ENCODE measurements at places on chromosomes 6 and 20. TPM values are rescaled to one million over a fixed set of nuclear protein-coding genes. Genes with fewer than 3 reads are reported as not detected.

DNA sequence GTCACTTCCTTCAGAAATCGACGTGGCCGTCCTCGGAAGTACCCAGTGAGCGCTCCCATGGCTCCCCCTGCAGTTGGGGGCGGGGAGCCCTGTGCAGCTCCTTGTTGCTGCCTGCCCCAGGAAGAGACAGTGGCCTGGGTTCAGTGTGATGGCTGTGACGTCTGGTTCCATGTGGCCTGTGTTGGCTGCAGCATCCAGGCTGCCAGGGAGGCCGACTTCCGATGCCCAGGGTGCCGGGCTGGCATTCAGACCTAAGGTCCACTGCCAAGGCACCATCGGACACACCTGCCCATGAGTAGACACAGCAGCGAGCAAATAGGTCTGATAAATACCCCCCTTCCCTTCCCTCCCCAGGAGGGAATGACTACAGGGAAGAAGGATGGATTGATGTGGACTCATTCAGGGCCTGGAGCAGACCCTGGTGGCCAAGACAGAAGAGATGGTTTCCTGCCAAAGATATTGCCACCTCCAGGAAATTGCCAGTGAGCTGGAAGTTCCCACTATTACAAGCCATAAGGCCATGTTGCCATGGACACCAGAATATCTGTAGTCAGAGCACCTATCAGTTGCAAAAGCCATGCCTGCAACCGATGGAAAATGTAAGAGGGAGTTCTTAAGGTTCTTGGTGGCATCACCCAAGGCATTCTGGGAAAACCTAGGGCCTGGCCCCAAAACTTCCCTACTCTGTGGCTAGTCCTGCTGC lies 4.2 kb downstream of the TCF19 start:
- H3K4me1 ChIP-seq = peaks cover 10% of the 10 kb centered on the region
- H3K27ac ChIP-seq = no peak overlapping the region
- H3K27me3 ChIP-seq = no peaks in the 10 kb centered on the region
- H3K4me3 ChIP-seq = no peak overlapping the region
- H3K36me3 ChIP-seq = peaks cover 12% of the 10 kb centered on the region

DNA sequence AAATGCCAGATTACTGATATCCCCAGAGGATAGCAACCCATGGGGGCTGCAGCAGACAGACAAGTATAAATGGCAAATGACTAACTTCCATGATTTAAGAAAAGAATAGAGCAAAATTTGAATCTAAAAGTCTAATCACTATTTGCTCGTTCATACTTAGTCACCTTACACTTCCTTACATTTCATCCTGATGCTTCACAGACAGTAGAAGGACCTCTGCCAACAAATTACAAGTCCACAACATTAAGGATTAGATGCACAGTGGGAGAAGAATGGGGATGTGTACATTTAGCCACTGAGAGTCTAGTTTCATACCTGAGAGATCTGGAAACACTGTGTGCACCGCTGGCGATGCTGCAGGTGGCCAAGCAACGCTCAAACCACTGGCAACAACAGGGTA lies 72.4 kb downstream of the FYN start:
- H3K36me3 ChIP-seq = no peaks in the 10 kb centered on the region
- H3K4me3 ChIP-seq = no peak overlapping the region
- no peak overlapping the region for H3K27ac ChIP-seq
- no peaks in the 10 kb centered on the region for H3K27me3 ChIP-seq

DNA sequence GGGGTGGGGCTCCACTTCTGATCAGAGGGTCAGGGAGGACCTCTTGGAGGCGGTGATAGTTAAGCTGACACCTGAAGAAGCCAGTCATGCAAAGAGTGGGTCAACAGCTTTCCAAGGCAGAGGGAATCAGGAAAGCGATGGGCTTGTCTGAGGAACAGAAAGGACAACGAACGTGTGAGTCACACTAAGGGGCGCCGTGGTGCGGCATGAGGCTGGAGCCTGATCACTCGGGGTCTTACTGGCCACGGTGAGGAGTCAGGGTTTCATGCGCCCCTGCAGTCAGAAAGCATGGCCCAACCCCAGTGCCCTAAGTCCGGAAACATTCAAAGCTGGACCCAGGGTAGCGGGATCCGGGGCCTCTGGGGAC lies 50.6 kb upstream of the SLC32A1 start:
- no peak overlapping the region for H3K4me3 ChIP-seq
- H3K36me3 ChIP-seq = no peaks in the 10 kb centered on the region
- H3K27me3 ChIP-seq = peaks cover 13% of the 10 kb centered on the region
- DNase-seq = no peak
- H3K27ac ChIP-seq = no peak overlapping the region
- H3K4me1 ChIP-seq = no peaks in the 10 kb centered on the region

DNA sequence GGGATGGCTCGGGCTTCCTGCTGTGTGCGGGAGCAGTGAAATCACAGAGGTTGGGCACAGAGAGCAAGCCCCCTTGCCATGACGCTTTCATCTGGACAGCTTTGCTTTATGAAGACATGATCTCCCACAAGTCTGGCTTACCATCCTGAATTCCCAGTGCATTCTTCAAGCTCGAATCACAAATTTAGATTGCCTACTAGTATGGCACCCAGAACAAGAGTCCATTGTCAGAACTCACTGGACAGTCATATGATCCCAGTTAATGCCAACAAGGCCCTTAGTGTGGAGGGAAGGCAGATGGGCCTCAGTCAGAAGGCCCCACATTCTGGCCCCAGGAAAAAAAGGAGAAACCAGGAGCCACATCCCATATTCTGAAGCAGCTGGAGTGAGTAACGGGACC lies 147.3 kb upstream of the FOXQ1 start:
- peaks cover 88% of the 10 kb centered on the region for H3K27me3 ChIP-seq
- H3K27ac ChIP-seq = no peak overlapping the region
- no peak overlapping the region for H3K4me3 ChIP-seq

GRCh38 chr6:31438222-31438621 lies 34.8 kb downstream of the MICA start:
- H3K27me3 ChIP-seq = no peaks in the 10 kb centered on the region
- no peaks in the 10 kb centered on the region for H3K36me3 ChIP-seq
- no peak for DNase-seq

- no peak overlapping the region for H3K4me3 ChIP-seq
- no peaks in the 10 kb centered on the region for H3K4me1 ChIP-seq
- no peaks in the 10 kb centered on the region for H3K36me3 ChIP-seq
- DNase-seq = no peak
- H3K27me3 ChIP-seq = no peaks in the 10 kb centered on the region
Measured at GRCh38 chr6:51790946-51791345, 296.5 kb downstream of the PKHD1 start.

SLC35A1 gene
- 9.9 TPM for total RNA-seq

Measured in PC-3 (cell line).